ENCODE measurements at places on chromosomes 5 and 9.

GRCh38 chr5:40390281-40391149 lies 289.2 kb upstream of the PTGER4 start:
- DNase-seq = no peak

DNA sequence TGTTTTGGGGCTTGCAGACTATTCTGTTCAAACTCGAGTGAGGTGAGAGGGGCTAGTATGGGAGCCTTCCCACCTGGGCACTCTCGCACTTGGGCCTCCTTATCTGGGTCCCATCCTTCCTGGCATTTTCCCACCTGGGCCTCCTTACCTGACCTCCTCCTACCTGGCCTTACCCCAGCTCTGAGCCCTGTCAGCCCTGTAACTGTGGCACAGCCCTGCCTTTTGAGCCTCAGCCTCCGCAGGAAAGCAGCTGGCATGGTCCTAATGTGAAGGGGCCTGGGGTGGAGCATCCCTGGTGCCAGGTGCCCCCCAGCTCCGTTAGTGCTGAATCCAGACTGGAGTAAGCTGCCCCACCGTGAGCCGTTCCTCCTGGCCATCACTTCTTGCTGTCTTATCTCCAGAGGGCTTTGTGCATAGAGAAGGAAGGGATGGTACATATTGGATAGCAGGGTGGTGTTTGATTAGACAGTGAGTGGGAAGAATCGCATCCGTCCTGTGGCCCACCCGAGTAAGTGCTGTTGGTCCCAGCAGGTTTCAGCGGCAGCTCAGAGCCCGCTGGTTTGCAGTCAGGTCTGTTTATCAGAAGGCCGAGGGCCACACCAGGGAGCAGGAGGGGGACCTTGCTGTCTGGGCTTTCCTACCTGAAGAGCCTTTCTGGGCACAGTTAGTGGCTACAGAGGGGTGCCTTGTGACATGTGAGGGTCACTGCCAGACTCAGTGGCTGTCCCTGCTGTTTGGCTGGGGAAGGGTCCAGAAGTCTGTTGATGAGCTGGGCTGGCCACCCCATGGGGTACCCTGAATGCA lies 76.5 kb downstream of the WNK2 start:
- DNase-seq = peak; percentile 7

DNA sequence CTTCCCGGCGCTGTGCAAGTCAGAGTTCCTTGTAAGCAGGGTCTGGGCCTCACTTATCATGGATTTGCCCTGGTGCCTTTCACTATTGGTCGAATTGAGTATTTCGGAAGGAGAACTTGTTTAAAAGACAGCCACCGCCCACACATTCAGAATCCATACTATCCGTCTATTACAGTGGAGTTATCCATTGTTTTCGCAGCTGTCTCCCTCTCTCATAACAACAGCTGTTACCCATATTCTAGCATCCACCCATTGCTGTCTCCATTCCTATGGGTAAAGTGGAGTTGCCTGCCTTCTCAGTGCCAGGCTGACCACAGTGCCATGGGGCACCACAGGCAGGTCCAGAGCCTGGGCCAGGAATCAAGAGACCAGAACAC lies 20.2 kb downstream of the FAXDC2 start:
- no peak for DNase-seq

DNA sequence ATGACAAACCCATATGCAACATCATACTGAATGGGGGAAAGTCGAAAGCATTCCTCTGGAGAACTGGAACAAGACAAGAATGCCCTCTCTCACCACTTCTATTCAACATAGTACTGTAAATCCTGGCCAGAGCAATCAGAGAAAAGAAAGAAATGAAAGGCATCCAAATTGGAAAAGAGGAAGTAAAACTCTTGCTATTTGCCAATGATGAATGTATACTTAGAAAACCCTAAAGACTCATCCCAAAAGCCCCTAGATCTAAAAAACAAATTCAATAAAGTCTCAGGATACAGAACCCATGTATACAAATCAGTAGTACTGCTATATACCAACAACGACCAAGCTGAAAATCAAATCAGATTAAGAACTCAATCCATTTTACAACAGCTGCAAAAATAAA lies 66.9 kb downstream of the SPATA31C2 start:
- no peak for DNase-seq

- DNase-seq = no peak
These were observed 221.8 kb downstream of the SNX18 start for GRCh38 chr5:54739371-54739770.

DNA sequence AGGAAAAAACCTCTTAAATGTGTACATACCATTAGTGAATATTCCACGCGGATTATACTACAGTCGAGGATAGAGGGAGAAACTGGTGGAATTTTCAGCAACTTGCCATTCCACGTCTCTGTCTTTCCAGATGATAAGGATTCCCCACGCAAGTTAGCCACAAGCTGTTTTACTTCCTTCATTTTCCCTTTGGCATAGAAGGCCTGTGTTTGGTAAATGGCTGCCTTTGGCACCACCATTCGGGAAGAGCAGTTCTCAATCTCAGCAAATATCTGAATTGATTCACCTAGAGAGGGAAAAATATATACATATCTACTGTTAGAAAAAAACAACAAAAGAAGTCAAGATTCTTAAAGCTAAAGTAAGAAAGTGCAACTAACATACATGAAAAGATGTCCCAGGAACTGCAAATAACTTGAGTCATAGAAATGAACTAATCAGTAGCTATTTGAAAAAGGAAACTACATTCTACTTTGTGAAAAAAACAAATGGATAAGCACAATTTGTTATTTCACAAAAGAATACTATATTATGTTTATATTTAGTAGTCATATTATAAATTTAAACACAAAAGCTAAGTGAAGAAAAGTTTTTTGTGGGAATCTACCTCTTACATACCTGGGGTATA lies 8.1 kb downstream of the ARRDC3 start:
- no peak for DNase-seq

DNA sequence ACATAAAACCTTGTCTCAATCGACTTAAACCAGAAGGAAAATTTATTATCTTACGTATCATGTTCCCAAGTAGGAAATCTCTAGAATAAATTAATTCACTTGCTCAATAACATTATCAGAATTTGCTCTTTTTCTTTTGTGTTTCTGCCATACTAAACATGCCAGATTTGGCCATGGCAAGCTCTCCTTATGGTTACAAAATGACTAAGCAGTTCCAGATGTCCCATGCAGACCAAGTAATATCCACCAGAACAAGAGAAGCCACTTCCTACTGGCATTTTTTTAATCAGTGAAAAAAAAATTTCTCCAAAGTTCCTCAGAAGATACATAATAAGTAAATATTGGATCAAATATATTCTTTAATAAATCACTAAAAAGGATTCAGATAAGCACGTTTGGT lies 25.2 kb upstream of the ADAMTS6 start:
- no peak for DNase-seq
